ENCODE measurements at places on chromosomes 4 and X.

GRCh38 chr4:138555108-138555507 lies 313.0 kb upstream of the SLC7A11 start:
- no peak for DNase-seq

DNA sequence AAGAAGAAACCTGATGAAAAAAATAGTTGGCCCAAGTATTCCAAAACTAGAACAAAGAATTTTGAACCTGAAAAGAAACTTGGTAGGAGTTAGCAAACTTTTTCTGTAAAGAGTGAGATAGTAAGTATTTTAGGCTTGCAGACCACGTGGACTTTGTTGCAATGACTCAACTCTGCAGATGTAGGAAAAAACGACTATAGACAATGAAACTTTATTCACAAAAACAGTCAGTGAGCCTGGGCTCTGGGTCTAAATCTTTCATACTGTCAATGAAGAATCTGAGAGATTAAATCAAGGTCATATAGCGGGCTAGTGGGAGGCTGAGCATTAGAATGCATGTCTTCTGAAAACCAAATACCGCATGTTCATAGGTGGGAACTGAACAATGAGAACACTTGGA lies 23.0 kb downstream of the SH3D19 start:
- peak; percentile 24 for DNase-seq

DNA sequence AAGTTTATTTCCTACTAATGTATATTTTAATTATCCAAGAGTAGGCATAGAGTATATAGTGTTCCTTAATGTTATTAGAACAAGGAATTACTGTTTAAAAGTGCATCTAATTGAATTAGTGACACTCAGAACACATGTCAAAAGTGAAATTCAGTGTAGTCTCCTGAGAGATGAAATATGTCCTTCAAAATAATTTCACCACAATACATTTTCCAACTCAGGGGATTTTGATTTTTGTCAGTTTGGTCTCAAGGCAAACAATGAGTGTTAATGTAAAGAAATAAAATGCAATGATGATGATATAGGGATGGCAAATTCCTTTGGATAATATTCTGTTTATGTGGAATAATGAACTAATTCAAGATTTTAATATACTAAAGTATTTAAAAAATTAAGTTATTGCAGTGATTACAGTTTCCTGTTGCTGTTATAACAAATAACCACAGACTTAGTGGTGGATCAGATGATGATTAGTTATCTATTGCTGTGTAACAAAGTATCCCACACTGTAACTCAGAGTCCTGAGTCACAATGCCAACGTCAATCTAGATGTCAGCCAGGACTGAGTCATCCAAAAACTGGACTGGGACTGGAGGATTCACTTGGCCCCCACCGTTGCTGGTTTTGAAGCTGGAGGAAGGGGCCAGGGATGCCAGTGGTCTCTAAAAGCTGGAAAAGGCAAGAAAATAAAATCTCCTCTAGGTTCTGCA lies 148.0 kb upstream of the SLC7A11 start:
- no peak for DNase-seq

- no peak for DNase-seq
Measured at GRCh38 chr4:116362583-116362982, 722.8 kb downstream of the TRAM1L1 start.

- DNase-seq: no peak
Measured at GRCh38 chr4:153808175-153808574, 19.3 kb upstream of the SFRP2 start.

DNA sequence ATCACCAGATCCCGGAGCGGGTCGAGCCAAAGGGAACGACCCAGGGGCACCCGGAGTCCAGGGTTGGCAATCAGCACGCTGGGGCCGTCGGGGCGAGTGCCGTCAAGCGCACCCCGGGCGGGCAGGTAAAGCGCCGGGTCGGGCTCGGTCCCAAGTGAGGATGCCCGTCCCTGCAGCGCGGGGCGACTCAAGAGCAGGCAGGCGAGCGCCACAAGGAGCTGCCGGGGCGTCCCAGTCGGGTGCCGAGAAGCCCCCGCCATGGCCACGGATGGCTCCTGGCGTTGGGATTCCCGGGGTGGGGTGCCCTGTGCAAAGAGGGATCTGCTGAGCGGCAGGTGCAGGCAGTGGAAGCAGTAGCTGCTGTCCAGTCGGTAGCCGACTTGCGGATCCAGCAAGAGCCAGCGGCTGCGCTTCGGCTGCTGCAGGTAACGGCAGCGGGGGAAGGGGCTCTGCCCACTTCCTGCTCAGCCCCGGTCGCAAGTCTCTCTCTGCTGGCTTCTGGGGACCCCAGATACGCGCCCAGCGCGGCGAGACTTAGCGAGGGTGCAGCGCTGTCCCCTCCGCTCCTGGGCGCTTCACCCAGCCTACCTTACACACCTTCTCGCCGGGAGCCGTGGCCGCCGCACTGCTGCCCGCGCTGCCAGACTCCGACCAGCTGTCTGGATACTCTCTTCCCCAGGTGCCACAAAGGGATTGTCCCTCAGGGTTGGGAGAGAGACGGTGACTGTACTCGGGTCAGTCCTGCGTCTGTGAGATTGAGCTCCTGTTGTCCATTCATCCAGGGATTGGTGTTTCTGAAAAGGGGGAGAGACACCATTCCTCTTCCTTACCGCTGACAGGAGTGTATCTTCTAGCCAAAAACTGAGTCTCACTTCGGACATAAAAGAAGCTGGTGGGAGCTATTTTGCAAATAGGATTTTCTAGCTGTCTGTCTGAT lies at the start of gene FREM3:
Gene FREM3, minus strand, starts transcription at position 260 of the 937 bp plus-strand sequence. Its CDS starts 0 bp downstream, at position 260.
- DNase-seq: no peak

DNA sequence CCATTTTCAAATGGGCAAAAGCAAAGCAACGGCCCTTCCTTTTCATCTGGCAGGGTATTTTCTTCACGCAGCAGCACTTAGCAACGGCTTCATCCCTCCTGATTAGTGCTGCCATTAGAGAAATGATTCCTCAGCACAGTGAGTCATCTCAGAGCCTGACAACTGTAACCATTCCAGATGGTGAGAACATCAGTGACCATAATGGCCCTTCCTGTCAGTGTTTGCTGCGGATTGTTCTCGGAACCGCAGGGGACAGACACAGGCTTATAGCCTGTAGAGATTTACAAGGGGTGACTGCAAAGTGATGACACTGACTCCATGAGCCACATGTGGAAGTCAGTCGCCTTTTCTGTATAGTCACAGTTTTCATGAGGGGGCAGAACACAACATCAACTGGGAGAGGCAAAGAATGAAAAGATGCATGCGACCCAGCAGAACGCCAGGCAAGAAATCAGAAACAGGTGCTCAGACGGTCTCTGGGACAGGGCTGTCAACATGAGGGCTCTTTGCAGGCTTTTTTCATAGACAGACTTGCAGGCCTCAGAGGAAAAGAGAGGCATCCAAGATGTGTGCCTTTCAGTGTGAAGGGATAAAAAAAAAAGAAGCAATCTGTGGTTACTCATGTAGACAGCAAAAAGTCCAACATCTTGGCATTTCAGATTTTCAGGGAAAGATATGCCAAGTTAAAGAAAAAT lies 69.9 kb upstream of the FBXW7 start:
- DNase-seq: no peak

DNA sequence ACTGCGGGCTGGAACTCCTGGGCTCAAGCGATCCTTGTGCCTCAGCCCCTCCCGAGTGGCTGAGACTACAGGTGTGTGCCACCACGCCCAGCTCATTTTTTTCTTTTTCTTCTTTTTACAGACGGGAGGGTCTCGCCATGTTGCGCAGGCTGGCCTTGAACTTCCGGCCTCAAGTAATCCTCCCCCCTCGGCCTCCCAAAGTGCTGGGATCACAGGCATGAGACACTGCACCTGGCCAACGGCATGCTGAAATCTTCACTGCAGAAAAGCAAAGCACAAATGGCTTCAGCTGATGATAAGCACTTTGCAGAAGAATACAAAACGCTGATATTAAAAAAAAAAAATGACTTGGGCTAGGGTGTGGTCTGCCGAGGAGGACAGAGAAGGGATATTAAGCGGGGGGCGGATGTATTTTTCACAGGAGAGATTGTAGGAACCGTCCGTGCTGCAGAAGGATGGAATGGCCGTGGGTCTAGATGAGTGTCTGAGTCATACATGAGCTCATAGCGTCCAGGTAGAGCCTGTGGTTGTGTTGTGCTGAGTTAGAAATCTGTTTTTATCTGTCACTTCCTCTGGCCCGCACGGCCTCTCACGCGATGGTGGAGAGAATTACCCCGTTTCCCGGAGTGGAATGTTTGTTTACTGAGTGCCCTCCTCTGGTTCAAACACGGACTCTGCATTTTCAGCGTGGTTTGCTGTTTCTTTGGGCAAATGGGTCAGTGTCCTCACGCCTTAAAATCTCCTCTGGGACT lies 8.5 kb upstream of the AKAP17A start:
- DNase-seq: peak; percentile 72

DNA sequence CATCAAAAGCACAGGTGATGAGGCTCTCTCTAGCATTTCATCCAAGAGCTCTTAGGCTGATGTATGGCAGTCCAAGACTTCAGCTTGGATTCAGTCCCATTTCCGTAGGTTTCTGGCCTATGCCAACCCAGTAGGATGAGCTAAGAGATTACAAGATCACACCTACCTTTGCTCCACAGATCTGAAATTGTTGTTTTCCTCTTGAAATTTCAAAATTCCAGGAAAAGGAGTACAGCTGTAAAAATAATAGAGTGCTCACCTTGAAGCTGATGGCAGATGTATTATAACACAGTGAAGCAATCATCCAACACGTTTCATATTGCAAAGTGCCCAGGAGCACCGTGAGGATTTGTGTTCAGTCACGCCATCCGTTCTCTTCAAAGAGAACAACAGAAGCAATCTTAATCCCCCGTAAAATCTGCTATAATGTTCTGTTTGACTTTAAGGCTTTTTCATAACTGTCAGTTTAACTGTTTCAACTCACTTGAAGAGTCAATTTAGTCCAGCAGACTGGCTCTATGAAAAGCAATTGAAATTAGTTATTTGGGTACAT lies 137.5 kb downstream of the CPE start:
- DNase-seq: no peak

GRCh38 chr4:67273666-67274065 lies 271.6 kb downstream of the CENPC start:
- DNase-seq: no peak

DNA sequence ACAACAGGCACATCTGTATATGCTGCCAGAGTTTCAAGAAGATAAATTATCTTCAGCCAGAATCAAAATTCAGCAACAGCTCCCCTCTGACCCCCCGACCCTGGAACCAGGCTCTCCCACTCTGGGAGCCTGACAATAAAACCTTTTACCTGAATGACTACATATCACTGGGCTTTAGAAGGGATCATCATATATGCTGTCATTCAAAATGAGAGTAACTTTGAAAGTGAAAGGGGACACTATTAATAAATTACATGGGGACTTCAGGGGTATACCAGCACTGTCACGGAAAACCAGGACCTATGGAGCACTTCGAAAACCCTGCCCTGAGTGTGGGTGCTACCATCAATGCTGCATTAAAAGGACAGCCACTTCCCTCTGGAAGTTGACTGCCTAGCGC lies 26.2 kb downstream of the TSPAN5 start:
- DNase-seq: peak; percentile 24

All from esophagus muscularis mucosa (tissue), 4 donors.